ENCODE measurements at places on chromosomes 6 and 20.

- no peak for DNase-seq
These were observed 72.0 kb upstream of the TBX18 start for GRCh38 chr6:84836366-84836765.

- DNase-seq, result no peak
These were observed 30.1 kb downstream of the CITED2 start for GRCh38 chr6:139344186-139344963.

- no peak for DNase-seq
These were observed 339.2 kb upstream of the JAG1 start for GRCh38 chr20:11012975-11013374.

- no peak for DNase-seq
These were observed 58.2 kb upstream of the NKX2-2 start for GRCh38 chr20:21571841-21572690.

- no peak for DNase-seq
These were observed 40.1 kb downstream of the SLC24A3 start for GRCh38 chr20:19252451-19253120.

- no peak for DNase-seq
These were observed 39.2 kb downstream of the MUC22 start for GRCh38 chr6:31049518-31049917.

DNA sequence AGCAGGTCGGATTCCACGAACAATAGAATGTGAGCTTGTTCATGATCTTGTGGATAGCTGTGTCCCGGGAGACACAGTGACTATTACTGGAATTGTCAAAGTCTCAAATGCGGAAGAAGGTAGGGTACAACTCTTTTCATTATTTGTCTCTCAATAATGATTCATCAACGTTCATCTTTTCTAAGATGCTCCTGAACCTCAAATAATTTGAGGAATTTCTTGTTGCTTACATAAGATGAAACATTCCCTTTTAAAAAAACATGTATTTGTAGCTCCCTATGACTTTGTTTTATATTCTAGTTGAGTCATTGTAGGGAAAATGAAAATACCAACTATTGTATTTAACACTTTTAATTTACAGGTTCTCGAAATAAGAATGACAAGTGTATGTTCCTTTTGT, 17.0 kb downstream of the MCM8 start:
- DNase-seq, result no peak

GRCh38 chr20:20443504-20443903, 75.6 kb downstream of the INSM1 start:
- no peak for DNase-seq

DNA sequence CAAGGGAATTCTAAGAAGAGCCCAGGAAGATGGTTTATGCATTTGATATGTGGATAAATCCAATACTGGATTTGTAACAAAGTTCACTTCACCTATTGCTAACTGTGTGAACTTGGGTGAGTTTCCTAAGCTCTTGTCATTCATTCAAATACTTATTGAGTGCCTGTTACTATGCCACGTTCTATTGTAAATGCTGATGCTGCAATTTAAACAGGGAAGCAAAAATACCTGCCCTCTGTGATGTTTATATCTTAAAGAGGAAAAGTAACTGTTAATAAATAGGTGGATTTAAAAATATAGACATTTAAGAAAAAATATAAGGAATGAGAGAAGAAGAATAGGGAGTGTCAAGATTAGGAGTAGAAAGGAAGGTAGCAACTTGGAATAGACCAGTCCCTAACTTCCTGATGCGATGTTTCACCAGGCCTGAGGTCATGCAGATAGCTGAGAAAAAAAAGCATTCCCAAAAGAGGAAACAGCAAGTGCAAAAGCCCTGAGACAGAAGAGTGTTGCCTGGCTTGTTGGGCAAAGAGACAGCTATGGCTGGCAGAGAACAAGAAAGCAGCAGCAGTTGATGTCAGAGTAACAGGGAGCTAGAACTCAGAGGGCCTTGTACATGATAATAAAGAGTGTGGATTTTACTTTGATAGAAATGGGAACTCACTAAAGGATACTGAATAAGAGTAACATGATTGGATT, 54.3 kb upstream of the TCF21 start:
- DNase-seq, result no peak

DNA sequence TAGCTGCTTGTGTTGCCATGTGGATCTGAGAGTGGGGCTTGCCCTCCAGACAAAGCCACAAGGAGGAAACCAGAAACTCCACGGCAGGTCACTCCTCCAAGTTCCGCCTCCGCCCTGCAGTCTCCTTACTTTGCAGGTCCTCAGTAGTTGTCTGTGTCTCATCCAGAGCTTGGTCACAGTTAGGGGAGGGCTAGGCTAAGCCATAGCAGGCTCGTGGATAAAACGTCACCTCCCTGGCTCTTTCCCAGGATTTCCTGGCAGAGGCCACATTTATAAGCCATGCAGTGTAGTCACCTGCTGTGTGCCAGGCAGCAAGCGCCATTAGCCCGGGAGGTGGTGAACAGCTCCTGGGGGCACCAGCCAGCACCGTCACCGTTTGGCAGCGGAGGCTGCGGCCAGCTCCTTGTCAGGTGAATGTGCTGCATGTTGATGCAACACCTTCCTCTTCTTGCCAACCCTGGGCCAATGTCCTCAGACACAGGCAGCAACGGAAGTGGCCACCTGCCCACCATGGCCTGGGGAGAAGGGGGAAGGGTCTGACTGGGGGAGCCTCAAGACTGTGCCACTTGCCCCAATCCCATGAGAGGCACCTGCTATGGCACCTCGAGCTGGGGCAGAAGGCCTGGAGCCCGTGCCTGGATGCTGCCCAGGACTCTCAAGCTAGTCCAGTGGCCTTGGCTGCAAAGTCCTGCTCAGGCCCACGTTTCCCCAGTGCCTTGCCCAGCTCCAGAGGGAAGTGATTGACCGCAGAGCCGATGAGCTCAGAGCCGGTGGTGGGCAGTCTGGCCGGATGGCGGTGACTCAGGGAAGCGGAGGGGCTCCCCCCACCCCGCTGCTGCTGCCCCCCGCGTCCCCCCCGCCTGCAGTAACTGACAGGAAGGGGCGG, 39.0 kb upstream of the SLCO4A1 start:
- DNase-seq, result no peak

GRCh38 chr20:58875111-58875510, 22.6 kb downstream of the GNAS start:
- DNase-seq, result no peak

GRCh38 chr6:91081452-91082067, 494.7 kb upstream of the MAP3K7 start:
- no peak for DNase-seq

- no peak for DNase-seq
These were observed 28.4 kb downstream of the CSE1L start for GRCh38 chr20:49074521-49074920.

DNA sequence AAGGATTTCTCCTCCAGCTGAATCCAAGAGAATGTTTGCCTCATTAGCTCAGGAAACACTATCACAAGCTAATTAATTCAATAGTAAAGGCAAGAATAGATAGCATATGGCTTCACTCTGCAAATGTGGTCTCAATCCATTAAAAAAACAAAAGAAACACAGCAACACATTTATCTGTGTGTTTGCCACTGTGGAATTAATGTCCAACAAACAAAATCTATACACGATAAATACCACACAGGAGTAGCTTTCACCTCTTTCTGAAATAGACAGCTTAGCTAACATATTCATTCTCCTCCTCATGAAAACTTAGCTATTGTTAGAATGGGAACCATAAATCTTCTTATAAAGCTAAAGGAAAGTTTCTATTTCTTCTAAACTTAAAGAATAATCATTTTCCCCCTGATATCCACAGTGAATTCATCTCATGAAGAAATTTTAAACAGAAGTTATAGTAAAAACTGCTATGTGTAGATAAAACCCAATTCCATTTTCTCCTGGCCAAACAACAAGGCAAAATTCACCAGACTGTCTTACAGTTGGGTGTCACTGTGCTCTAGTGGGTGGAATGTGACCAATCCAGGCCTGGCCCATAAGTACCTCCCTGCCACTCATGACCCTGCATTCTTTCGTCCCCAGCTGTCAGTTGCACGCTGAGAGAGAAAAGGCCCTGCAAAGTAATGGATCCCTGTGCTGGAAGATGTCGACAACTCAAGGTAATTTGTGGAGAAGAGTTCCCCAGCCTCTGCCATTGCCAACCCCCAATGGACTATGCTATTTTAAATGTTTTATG, 92.9 kb upstream of the NRSN1 start:
- no peak for DNase-seq

- no peak for DNase-seq
These were observed 828.2 kb upstream of the MAP3K7 start for GRCh38 chr6:91415031-91415605.

DNA sequence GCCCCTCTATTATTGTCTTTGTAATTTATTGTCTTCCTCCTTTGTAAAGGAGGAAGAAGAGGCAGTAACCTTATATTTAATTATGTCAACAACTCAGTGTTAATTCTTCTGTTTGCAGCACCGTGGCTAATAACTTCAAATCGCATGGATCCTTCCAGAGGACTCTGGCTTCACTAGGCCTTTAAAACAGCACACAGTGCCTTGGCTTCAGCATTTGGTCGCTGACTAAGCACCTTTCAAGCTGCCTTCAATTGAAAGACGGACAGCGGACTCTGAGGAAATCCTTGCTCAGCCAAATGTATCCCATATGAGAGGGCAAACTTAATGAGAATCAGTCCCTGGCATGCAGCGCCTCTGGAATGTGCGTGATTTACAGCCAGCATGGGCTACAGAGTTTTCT, 64.2 kb downstream of the SGK1 start:
- no peak for DNase-seq

- no peak for DNase-seq
These were observed 182.8 kb downstream of the UNC5CL start for GRCh38 chr6:40856271-40856670.

DNA sequence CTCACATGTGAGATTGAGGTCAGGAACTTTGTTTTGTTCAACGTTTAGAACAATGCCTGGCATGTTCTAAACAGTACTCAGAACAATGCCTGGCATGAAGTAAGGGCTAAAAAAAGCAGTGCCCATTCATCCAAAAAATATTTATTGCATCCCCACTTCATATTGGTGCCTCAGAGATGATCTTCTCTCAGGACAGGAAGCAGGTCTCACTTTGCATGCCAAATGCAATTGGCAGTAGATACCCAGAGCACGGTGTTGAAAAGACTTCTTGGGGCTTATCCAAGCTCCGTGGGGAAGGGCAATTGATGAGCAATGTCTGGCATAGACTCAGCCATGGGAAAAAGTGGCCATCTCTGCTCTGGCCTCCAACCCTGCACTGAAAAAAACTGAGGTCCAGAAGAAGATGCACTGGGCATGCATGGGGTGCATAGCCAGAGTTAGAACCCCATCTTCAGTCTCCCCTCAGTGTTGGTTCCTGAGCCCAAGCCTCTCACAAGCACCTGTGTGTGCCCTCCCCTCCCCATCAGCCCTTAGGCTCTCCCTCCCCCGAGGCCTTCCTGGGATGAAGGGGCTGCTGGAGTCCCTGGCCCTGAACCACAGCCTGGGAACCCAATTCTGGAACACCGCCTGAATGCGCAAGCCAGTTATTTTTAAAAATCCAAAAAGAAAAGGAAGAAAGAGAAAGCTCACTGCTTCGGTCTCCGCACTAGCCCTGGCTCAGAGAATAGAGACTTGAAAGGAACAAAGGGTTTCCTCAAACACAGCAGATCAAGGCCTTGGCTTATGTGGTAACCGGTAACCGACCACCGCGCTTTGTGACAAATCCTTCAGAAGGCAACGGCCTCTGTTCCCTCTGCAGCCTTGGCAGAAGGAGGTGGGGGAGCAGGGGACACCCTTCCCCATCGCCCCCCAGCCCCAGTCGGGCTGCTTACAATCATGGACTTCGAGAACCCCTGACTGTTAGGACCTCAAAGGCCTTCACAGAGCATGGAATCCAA, 78.5 kb upstream of the SIRPA start:
- no peak for DNase-seq

DNA sequence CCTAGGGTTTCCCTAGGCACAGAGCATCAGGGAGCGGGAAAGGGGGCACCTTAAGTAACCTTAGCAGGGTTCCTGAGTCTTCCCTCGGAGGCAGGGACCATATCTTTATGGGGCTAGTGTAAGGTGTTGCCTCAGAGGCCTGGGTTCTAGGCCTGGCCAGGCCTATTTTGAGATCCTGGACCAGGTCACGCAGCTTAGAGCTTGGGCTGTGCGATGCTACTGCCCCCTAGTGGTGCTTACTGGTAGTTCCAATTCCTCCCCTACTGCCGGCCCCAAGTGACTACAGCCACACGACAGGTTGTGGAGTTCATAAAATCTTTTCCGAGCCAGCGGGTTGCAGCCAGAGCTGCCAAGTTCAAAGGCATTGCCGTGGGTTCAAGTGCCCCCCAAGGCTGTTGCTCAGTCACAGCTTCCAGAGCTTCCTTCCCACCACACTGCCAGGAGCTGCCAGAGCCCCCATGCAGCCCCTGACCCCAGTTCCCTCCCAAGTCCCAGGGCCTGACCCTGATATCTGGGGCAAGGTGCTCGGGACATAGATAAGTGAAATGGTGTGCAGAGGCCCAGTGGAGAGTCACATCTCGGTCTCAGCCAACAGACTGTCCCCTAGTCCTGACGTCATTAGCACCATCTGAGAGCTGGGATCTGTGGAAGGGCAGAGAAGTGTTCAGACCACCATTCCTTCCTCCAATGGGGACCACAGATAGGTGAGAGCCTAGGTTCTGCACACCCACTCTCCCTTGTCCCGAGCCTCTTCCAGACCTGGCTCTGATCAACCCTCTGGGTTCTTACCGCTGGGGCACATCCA, 3.3 kb downstream of the LRRC73 start:
- DNase-seq, result peak; percentile 68

- DNase-seq, result no peak
These were observed 96.0 kb downstream of the SASH1 start for GRCh38 chr6:148438632-148439031.

GRCh38 chr6:159017757-159018559, 18.0 kb upstream of the RSPH3 start:
- no peak for DNase-seq

- DNase-seq, result peak; percentile 0
These were observed 56.3 kb upstream of the ANKEF1 start for GRCh38 chr20:9978397-9979004.

- no peak for DNase-seq
These were observed 784.4 kb downstream of the MAFB start for GRCh38 chr20:39904476-39905112.
